ENCODE measurements at places on chromosomes 2 and 18. TPM values are rescaled to one million over a fixed set of nuclear protein-coding genes. Genes with fewer than 3 reads are reported as not detected.

RAB27B gene
- 1.0 TPM for total RNA-seq

CIDEA gene
- not detected for total RNA-seq

PLCD4 gene
- total RNA-seq: 0.43 TPM

- DNase-seq: no peak
Measured at GRCh38 chr2:162060532-162060931, 13.5 kb downstream of the DPP4 start.

GRCh38 chr2:66516499-66516898, 81.6 kb downstream of the MEIS1 start:
- no peak for DNase-seq

GRCh38 chr18:25895518-25895917, 194.9 kb downstream of the SS18 start:
- DNase-seq: no peak

GRCh38 chr2:16071865-16072637, 131.7 kb downstream of the MYCN start:
- DNase-seq: no peak

- DNase-seq: no peak
Measured at GRCh38 chr2:71481111-71481510, 27.8 kb downstream of the DYSF start.

DNA sequence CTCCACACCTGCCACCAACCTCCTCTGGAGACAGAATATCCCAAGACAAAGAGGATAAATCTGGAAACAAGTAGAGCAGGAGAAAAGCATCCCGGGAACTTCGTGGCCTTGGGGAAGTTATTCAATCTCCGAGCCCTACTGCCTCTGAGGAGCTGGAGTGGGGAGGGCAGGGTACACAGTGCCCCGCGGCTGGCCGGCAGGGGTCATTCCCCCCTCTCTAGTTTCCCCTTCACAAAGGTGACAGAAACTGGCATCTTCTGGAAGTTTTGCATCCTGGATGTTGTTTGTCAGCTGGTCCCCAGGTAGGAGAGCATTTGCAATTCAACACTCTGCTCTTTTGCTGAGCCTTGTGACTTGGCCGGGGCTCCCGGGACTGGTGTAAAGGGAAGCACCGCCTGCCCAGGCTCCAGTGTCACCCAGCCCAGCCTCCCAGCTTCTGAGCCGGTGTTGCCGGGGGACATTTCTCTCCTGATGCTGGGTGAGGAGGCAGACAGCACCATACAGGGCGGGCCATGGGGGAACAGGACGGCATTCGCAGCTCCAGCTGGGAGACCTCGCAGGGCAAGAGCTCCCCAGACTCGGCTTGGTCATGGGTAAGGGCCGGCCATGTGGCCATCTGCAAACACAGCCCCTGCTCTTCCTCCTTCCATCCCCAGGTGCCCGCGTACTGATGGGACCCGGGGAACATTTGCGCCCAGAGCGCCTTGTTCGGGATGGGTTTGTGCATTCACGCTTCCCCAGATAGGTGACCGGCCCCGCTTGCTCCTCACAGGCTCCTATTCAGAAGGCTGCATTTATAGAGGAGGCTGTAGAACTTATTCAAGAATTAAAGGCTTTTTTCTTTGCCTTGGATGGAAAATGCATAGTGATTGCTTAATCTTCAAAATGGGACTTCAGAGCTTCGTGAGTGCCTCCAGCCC, 7.4 kb upstream of the NTSR2 start:
- DNase-seq: no peak

DNA sequence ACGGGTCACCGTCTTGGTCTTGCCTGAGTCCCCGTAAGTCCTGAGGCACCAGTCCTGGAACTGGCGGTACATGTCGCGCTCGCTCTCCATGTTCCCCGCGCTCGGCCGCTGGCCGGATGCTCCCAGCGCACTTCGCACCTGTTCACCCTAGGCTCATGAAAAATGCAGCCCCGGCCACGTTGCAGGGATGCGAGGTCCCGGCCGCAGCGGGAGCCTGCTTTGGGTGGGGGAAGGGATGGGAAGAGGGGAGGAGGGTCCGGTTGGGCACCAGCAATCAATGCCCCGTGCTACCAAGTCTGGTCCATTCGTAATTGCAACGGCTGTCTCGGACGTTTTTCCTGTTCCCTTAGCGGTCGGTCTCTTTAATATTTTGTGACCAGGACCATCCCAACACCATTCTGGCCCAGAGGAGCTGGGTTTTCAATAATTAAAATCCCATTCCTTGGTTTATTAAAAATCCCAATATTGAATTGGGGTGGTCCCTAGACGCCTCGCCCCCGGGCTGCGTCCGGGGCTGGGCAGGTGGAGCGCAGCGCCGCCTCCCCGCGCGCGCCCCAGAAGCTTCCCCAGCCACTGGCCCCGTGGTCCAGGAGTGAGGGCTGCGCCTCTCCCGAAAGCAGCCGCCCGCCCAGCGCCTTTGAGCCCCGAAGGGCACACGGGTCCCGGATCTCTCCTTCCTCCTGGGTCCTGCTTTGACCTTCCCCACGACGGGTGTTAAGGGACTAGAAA, 1.4 kb downstream of the NOL4 start:
- no peak for DNase-seq

DNA sequence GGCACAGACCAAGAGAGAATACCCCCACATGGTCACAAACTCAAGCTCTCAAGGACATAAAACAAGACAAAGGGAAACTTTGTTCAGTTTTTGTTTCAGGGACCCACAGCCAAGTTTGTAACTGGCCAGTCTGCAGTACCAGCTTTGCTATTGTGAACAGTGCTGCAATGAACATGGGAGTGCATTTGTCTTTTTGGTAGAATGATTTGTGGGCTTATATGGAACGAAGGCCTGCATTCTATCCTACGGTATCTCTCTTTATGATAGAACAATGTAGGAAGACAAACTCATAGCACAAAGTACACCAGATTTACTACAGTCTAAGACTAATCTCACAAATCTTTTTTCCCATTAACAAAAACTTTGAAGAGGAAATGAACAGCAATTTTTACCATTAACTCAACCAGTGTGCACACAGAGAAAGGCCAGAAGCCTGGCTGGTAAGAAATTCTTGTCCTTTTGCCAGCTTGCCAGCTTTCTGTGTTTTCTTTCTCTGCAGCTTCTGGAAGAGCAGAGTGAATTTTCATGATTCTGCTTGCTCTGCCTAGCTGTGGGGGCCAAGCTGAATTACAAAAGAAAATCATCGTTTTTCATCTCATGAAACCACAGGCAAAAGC, 37.1 kb upstream of the FEZ2 start:
- no peak for DNase-seq

GRCh38 chr2:56714400-56714799, 530.6 kb downstream of the CCDC85A start:
- no peak for DNase-seq
